ENCODE measurements at places on chromosomes 7 and 10. TPM values are rescaled to one million over a fixed set of nuclear protein-coding genes. Genes with fewer than 3 reads are reported as not detected.

- no peaks in the 10 kb centered on the region for H3K4me1 ChIP-seq
- no peaks in the 10 kb centered on the region for H3K27me3 ChIP-seq
- no peak overlapping the region for H3K4me3 ChIP-seq
- H3K27ac ChIP-seq, result no peak overlapping the region
Observed at GRCh38 chr10:130246113-130246512, 109.9 kb downstream of the GLRX3 start.

GRCh38 chr10:90784771-90785170 lies 73.1 kb downstream of the HTR7 start:
- no peak for DNase-seq
- no peaks in the 10 kb centered on the region for H3K4me1 ChIP-seq
- no peak overlapping the region for H3K27ac ChIP-seq
- H3K4me3 ChIP-seq, result no peak overlapping the region
- H3K27me3 ChIP-seq, result no peaks in the 10 kb centered on the region

GRCh38 chr10:71678057-71678805 lies 41.3 kb downstream of the C10orf105 start:
- H3K27ac ChIP-seq, result no peak overlapping the region
- H3K36me3 ChIP-seq, result no peaks in the 10 kb centered on the region
- H3K4me3 ChIP-seq, result no peak overlapping the region

DNA sequence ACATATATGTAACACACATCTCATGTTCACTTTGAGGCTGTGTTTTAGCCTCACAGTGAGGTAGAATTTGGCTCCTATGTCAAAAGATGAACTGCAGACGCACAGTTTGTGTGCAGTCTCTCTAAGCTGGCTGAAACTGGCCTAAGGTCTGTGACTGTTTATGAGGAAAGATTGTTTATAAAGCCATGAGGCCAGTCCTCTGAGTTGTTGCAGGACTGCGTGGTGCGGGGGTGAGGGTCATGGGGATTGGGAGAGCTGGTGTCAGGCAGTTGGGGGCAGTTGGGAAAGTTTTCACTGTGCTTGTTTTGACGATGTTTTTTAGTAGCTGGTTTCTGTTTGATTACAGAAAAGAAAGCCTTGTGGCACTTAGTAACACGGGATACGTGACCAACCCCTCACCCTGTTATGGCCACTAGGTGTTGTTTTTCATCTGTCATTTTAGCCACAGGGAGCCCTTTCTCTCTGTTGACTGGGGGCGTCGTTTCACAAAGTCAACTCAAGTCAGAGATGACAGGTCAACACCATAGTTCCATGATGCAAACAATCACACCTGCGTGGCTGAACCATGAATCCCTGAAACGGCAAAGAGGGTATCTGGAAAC lies 310.9 kb downstream of the CCDC3 start:
- H3K4me3 ChIP-seq, result no peak overlapping the region
- no peaks in the 10 kb centered on the region for H3K4me1 ChIP-seq
- no peak overlapping the region for H3K27ac ChIP-seq
- no peaks in the 10 kb centered on the region for H3K36me3 ChIP-seq
- H3K27me3 ChIP-seq, result no peaks in the 10 kb centered on the region

- no peak overlapping the region for H3K27ac ChIP-seq
- no peaks in the 10 kb centered on the region for H3K36me3 ChIP-seq
- no peaks in the 10 kb centered on the region for H3K4me1 ChIP-seq
Observed at GRCh38 chr7:22061775-22062174, 116.1 kb upstream of the CDCA7L start.

DNA sequence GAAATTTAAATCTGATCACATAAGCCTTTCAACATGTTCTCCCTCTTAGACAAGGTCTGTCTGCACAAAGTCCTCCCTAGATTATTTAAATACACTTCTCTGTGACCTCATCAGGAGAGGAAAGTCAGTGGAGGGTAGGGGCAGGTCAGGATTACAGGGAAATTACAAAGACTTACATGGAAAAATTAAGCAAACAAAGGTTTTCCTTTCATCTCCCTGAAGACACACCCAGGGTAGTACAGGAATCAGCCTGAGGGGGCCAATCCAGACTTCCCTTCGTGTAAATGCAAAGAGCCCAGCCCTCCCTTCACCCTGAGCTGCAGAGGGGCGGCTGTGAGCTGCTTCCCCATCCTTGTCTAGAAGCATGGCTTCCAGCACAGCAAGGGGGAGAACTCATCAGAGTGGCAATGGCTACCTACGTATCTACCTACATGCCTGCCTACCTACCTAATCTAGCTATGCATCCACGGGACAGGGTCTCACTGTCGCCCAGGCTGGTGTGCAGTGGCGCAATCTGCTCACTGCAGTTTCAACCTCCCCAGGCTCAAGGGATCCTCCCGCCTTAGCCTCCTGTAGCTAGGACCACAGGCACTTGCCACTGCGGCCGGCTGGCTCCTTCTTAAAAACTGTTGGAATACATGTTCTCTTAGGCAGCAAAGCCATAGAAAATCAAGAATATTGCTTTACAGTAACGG lies 33.2 kb downstream of the PITRM1 start:
- no peaks in the 10 kb centered on the region for H3K27me3 ChIP-seq
- no peak for DNase-seq
- peaks cover 95% of the 10 kb centered on the region for H3K36me3 ChIP-seq
- no peak overlapping the region for H3K4me3 ChIP-seq
- H3K4me1 ChIP-seq, result no peaks in the 10 kb centered on the region

DNA sequence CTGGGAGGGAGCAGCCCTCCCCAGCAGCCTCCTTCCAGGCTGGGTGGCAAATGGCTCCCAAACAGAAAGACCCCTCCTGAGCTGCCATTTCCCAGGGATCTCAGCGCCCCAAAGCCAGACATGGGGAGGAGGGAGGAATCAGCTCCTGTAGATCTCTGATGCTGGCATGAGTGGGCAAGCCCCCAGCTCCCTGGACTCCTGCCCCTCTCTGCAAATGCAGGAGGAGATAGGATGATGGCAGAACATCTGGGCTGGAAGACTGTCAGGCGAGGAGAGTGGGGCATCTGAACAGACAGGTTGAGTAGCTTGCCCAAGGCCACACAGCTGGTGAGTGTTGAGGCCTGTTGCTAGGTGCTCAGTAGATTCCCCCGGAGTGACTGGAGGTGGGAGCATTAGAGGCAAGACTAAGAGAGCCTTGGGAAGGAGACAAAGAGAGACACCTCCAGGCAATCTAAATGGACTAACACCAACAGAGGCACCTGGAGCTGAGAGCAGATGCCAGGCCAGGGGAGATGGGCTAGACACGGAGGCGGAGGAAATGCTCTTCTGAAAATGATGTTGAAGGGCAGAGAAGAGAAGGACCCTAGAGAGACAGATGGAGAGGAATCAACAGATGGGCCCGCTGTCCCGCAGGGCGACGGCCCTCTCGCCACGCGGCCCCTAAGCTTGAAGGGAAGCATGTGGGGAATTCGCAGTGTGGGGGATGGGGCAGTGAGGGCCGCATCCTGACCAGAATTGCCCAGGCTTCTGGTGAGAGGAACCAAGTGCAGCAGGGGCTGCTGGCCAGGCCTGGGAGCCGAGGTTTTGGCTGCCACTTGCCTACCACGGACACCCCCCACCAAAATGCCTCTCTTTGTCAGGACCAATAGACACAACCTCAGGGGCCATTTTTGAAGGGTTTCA lies 84.8 kb upstream of the LRRC4 start:
- H3K4me1 ChIP-seq, result no peaks in the 10 kb centered on the region
- no peak overlapping the region for H3K27ac ChIP-seq
- no peak for DNase-seq
- no peaks in the 10 kb centered on the region for H3K36me3 ChIP-seq

- DNase-seq, result no peak
- H3K27me3 ChIP-seq, result no peaks in the 10 kb centered on the region
- H3K4me1 ChIP-seq, result peaks cover 11% of the 10 kb centered on the region
- peaks cover 4% of the 10 kb centered on the region for H3K36me3 ChIP-seq
- peak overlapping the region; percentile 93 for H3K27ac ChIP-seq
Observed at GRCh38 chr7:139679731-139680594, 97.8 kb downstream of the HIPK2 start.

- no peaks in the 10 kb centered on the region for H3K36me3 ChIP-seq
- H3K27me3 ChIP-seq, result no peaks in the 10 kb centered on the region
- no peak for DNase-seq
- H3K27ac ChIP-seq, result no peak overlapping the region
Observed at GRCh38 chr7:157584420-157584819, 247.6 kb downstream of the DNAJB6 start.

GRCh38 chr7:110224643-110225042 lies 866.3 kb upstream of the LRRN3 start:
- no peaks in the 10 kb centered on the region for H3K27me3 ChIP-seq
- no peak for DNase-seq
- H3K27ac ChIP-seq, result no peak overlapping the region
- no peaks in the 10 kb centered on the region for H3K4me1 ChIP-seq
- H3K4me3 ChIP-seq, result no peak overlapping the region

DNA sequence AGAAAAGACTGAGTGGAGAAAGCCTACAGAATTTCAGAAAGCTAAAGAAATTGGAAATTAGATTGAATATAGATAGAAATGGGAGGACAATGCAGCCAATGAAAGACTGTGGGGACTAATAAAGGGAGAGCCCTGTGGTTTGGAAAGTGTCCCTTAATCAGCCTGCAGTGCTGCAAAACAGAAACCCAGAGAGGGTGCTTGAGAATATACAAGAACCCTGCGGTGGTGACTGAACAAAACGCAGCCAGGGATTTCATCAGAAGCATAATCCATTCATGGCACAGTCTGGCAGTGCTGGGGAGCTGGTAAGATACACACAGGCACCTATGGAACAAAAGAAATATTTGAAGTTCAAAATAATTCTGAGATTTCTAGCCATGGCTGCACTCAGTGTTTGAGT lies 19.1 kb downstream of the CEP41 start:
- H3K27me3 ChIP-seq, result no peaks in the 10 kb centered on the region
- no peak for DNase-seq
- H3K4me1 ChIP-seq, result no peaks in the 10 kb centered on the region
- no peak overlapping the region for H3K4me3 ChIP-seq
- no peak overlapping the region for H3K27ac ChIP-seq

DNA sequence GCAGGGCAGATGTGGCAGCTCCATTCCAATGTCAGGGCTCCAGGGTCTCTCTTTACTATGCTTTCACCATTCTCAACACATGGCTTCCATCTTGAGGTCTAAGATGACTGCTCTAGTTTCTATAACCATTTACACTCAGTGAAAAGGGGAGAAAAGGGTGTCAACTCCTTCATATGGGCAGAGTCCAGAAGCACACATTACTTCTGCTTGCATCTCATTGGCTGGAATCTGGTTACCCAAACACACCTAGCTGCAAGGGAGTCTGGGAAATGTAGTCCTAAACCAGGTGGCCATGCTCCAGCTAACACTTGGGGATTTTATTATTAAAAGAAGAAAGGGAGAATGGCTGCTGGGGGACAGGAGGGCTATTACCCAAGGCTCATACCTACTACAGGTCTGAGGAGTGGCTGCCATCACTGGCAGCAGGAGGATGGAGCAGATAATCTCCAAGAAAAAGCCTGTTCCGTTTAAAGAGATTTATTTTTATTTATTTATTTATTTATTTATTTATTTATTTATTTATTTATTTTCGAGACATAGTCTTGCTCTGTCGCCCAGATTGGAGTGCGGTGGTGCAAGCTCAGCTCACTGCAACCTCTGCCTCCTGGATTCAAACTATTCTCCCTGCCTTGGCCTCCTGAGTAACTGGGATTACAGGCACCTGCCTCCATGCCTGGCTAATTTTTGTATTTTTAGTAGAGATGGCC lies 29.1 kb upstream of the LBX1 start:
- no peak for DNase-seq
- no peaks in the 10 kb centered on the region for H3K4me1 ChIP-seq
- no peak overlapping the region for H3K27ac ChIP-seq
- no peaks in the 10 kb centered on the region for H3K36me3 ChIP-seq

GRCh38 chr7:134847851-134848588 lies 68.6 kb downstream of the CALD1 start:
- peak overlapping the region; percentile 58 for H3K27ac ChIP-seq
- peaks cover 71% of the 10 kb centered on the region for H3K4me1 ChIP-seq
- peak overlapping the region; percentile 9 for H3K4me3 ChIP-seq
- no peaks in the 10 kb centered on the region for H3K27me3 ChIP-seq
- peaks cover 17% of the 10 kb centered on the region for H3K36me3 ChIP-seq

- H3K36me3 ChIP-seq, result no peaks in the 10 kb centered on the region
- H3K27me3 ChIP-seq, result no peaks in the 10 kb centered on the region
- no peak overlapping the region for H3K4me3 ChIP-seq
- H3K27ac ChIP-seq, result no peak overlapping the region
- peaks cover 3% of the 10 kb centered on the region for H3K4me1 ChIP-seq
Observed at GRCh38 chr7:111160297-111160696, 69.4 kb downstream of the LRRN3 start.

DNA sequence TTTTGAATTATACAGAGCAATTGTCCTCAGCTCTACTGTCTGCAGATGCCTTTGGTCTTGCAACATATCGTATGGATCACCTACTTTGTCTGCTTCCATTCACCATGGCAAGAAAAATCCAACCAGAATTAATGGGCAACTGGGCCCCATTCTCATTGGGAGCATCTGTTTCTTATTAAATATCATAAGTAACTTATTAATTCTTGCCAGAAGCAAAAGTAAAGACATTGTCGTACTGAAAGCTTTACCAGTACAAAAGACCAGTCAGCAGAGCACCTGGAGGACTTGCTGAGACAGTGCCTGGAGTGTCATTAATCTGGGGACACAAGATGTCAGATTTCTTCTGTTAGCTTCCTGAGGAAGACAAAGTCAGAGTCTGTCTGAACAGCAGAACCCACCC lies 404.5 kb downstream of the INHBA start:
- H3K27me3 ChIP-seq, result no peaks in the 10 kb centered on the region
- H3K4me1 ChIP-seq, result no peaks in the 10 kb centered on the region
- H3K4me3 ChIP-seq, result no peak overlapping the region
- H3K27ac ChIP-seq, result no peak overlapping the region
- no peak for DNase-seq
- no peaks in the 10 kb centered on the region for H3K36me3 ChIP-seq

OR2A12 gene
- not detected for total RNA-seq

PMS2 gene
- 13.2 TPM for total RNA-seq

ZNF107 gene
- total RNA-seq, result 0.85 TPM

ACTL6B gene
- total RNA-seq, result not detected

NFKB2 gene
- total RNA-seq, result 89.2 TPM

DEPP1 gene
- total RNA-seq, result 309 TPM

AGAP4 gene
- total RNA-seq, result 2.2 TPM

RADIL gene
- 42.4 TPM for total RNA-seq

GPER1 gene
- 11.3 TPM for total RNA-seq

EGR2 gene
- 11.9 TPM for total RNA-seq

All from ascending aorta (tissue), 2 donors.